ENCODE measurements at places on chromosomes 5 and 9.

DNA sequence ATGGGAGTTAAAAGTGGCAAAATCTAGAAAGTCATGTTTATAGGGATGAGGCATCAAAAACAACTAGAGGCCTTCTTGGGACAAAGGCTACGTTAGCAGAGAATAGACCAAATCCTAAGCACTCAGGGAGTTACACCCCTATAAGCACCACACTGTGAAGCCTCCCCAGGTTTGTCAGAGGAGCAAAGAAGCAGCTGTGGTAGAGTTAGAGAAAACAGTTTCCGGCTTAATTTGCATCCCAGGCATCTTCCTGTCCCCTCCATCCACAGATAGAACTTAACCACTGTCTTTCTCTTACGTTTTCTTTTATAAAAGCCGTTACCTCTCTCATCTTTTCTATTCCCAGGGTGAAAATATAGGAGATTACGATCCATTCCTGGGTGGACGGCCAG lies 188.6 kb upstream of the KLF9 start:
- DNase-seq, result no peak

- DNase-seq, result no peak
These were observed 13.0 kb upstream of the TTC1 start for GRCh38 chr5:159995907-159996306.

GRCh38 chr5:108059334-108059733 lies 322.6 kb downstream of the FBXL17 start:
- DNase-seq, result no peak

DNA sequence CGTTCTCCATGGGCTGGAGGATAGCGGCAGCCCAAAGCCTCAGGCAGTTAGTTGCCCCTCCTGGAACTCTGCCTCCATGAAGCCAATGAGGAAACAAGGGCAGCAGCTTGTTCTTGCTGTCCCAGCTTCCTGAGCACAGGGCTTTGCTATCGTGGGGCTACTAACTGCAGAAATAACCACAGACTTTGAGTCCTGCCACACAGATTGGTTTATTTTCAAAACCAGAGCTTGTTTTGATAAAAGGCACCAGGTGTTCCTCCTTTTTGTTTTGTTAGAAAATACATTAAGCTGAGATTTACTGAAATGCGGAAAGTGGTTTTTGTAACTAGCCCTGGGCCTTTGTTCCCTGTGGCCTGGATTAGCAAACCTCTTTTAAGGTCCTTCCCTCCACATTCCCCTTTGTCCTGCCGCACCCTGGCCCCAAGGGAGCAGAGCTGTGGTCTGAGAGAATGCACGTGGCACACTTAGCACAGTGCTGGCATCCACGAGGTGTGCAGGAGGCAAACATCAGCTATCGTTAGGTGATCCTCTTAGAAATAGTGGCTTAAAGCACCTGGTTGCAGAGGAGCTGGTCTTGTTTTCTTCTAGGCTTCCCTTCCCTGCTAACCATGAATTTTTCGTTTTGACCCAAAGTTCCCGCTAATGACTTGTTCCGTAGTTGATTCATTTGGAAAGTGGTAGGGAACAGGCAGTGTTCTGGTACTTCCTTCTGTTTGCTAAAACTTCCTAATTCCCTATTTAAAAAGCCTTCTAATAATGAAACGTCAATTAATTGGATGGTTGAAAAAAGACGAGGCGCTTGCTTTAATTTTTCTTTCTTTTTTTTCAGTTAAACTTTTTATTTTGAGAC lies 21.5 kb downstream of the MVB12B start:
- DNase-seq, result no peak

DNA sequence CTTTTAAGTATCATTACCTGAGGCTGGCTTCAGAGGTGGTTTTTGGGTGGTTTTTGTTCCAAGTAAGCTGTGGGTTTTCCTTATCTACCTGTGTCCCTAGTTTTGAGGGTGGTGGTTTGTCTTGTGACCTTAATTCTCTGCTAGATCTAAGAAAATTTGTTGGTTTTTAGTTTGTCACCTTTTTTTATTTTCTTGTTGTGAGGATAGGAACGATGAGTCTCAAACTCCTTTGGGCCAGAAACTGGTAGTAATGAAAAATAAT lies 73.3 kb downstream of the KCNN2 start:
- no peak for DNase-seq

- no peak for DNase-seq
These were observed 163.6 kb upstream of the IRX2 start for GRCh38 chr5:2914981-2915484.

DNA sequence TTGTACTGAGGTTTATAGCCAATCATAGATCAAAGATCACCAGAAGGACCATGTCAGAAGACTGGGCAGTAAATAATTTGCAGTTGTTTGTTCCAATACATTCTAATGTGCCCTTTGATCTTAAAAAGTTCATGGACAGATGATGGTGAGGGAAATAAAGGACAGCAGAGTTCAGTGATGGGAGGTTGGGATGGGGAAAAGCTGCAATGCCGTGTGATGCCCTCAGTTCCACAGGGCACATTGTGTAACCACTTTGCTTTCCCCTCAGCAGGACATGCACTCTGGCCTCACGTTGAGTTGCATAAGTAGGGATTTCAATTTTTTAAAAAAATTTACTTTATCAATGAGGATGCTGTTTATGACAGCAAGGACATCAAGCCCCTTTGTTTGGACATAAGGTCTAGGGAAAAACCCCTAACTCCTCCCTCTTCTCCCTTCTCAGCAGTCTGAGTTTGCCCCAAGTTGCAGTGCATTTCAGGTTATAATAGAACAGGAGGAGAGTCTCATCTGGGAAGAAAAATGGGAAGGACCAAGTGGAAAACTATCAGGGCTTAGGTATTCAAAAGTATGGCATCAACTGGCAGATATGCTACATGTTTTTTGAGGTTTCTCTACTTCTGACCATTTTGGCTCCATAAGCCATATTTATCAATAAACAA lies 83.1 kb upstream of the TMED7 start:
- DNase-seq, result no peak

DNA sequence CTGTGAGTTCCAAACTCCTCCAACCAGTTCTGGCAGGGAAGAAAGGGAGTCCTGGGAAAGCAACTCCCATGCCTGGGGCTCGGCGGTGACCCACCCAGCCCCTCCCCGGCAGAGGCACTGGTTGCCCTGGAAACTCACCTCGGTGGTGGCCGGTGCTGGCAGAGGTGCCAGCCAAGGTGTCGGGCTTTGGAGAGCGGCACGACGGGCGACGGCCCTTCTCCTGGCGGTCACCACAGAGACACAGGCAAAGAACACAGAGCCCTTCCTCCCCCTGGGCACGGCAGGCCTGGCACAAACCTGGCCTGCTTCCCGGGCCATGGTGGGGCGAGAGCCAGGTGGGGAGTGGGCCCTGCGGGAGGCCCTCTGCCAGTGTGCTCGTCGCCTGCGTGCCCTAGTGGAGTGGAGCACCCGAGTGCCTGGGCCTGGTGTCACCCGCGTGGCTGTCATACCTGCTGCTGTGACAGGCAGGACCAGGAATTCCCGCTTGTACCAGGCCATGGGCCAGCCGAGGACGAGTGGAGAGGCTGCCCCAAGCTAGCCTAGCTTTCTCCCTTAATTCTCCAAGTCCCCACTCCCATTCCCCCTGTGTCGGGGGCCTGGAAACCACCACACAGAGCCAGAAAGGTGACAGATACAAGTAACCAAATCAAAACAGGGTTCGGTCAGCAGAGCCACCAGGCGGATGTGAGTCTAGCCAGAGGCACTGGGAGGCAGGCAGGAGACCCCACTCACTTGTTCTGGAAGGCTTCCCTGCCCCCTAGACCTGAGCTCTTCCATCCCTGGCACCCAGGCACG lies 8.2 kb upstream of the RALGDS start:
- no peak for DNase-seq

GRCh38 chr9:82677086-82677485 lies 385.9 kb downstream of the RASEF start:
- no peak for DNase-seq

- DNase-seq, result peak; percentile 49
These were observed 1.6 kb downstream of the B4GALT1 start for GRCh38 chr9:33165263-33166151.

DNA sequence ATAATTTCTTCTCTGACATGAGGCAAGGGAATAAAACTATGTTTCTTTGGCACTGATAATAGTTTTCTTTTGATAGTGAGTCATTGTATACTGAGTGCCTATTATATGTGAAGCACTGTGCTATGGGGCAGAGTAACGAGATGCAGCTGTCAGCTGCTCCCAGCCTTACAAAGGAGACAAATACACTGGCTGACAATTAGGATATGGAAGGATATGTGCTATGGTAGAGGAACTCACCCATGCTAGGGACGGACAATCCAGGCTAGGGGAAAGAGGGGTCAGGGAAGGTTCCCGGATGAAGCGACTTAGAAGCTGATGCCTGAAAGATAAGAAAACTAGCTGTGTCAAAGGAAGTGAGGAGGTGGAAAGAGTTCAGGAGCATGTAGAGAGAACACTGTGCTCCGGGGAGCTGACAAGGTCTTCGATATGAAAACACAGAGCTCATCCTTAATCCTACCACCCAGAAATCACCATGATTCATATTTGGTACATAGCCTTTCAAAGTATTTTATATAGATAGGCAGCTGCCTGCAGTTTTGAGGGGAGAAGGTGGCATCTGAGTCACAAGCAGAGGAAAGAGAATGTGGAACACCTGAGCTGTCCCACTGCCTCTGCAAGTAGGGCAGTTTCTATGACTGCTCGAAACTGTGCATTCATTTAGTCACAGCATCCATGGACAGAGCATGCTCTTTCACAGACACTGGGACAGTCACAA lies 12.1 kb downstream of the BSPRY start:
- no peak for DNase-seq

- no peak for DNase-seq
These were observed 89.1 kb downstream of the ACTL7B start for GRCh38 chr9:108766626-108767161.

GRCh38 chr5:56314529-56314928 lies 81.4 kb upstream of the ANKRD55 start:
- DNase-seq, result no peak

DNA sequence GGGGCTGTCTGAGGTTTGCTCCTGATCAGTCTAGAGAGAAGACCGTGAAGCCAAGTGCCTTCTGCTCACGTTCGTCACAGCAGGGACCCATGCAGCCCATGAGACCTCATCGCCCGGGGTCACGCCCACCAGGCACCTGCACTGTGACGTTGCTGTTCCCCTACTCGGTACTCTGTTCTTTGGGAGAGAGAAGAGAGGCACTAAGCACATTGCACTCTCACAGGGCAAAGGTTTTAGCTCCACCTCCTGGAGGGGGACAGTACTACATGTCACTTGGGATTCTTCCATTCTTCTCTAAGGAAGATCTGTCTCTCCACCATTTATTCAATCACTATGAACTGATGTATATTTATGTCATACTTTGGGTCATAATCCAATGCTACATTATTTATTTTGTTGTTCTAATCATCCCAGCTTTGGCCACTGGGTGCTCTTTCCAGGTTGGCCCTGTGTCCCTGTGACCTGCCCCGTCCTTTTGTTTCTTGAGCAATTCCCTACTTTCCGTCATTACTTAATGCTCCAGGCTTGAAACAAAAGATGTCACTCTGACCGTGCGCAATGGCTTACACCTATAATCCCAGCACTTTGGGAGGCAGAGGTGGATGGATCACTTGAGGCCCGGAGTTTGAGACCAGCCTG lies 31.4 kb upstream of the BRD3 start:
- peak; percentile 50 for DNase-seq

DNA sequence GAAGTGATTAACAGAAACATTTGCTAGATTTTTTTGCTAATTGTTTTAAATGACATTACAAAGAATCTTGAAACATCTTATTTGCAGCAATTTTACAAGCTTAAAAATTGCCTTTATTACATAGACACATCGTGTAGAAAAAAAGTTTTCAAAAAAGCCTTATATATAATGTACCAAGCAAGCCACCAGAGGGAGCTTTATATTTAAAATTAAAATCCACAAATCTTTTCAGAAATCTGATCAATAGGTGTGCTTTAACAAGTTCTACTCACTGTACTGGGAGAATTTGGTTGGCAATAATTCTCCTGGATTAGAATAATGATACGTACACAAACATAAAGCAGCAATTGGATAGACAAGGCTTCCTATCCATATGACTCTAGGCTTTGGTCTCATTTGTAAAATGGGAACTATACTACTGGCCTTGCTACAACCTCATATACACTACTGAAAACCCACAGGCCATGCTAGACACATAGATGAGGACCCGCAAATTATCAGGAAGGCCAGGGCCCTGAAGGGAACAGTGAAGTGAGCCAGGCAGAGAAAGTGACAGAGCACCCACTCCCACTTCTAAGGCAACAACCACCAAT lies 4.8 kb downstream of the PSMB7 start:
- no peak for DNase-seq

DNA sequence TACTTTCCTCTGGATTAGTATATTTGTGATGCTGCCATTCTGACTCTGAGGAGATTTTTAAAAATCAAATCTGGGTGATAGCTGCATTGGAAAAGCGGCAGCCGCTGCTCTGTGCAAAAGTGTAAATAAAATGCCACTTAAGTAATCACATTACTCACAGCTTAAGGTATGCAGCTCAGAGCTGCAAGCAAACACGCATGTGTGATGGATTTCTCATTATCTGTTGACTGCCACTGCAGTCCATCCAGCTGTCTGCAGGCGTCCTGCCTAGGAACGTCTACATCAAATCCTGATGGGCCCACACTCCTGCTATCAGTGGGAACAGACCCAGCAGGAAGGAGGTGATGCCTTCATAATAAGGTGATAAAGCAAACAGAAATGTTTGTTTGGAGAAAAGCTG lies 216.9 kb downstream of the SPOCK1 start:
- no peak for DNase-seq

GRCh38 chr9:37676411-37676830 lies 25.7 kb downstream of the FRMPD1 start:
- no peak for DNase-seq

GRCh38 chr5:172766287-172767108 lies 4.5 kb downstream of the DUSP1 start:
- DNase-seq, result no peak

GRCh38 chr5:181189363-181189961 lies 15.5 kb downstream of the TRIM7 start:
- DNase-seq, result peak; percentile 74

- no peak for DNase-seq
These were observed 57.1 kb downstream of the SLIT3 start for GRCh38 chr5:169243651-169244422.

- DNase-seq, result no peak
These were observed 18.5 kb upstream of the GNE start for GRCh38 chr9:36276781-36277181.

- DNase-seq, result no peak
These were observed 71.5 kb downstream of the NIPBL start for GRCh38 chr5:36948041-36948440.

DNA sequence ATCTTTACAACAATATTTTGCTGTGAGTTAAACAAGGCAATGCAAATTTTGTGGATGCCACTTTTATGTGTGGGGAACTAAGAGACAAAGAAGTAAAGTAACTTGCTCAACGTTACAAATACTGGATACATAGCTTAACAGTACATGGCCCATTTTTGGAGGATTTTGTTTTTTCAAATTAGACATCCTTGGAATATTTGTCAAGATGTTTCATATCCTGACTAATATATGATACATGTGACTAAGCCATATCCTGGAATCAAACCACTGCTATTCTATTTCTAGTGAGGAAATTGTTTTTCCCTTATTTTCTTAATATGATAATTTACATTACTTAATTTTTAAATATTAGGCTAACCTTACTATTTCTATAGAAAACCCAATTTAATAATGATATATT lies 529.8 kb downstream of the DMRTA1 start:
- DNase-seq, result no peak

- DNase-seq, result peak; percentile 15
These were observed 16.9 kb downstream of the GSN start for GRCh38 chr9:121284733-121285451.

GRCh38 chr5:180367991-180368390 lies 14.9 kb upstream of the GFPT2 start:
- no peak for DNase-seq

GRCh38 chr9:35071814-35072460 lies 488 bp downstream of the VCP start:
- peak; percentile 86 for DNase-seq
